ENCODE measurements at places on chromosomes 1 and 21. TPM values are rescaled to one million over a fixed set of nuclear protein-coding genes. Genes with fewer than 3 reads are reported as not detected.

Gene MARK1
- not detected for total RNA-seq

Gene OVAAL
- total RNA-seq = not detected

Gene ZNF697
- 1.7 TPM for total RNA-seq

Gene SLC45A1
- 2.5 TPM for total RNA-seq

Gene SLC44A3
- total RNA-seq = 3.8 TPM

Measured in SJSA1 (cell line).